ENCODE measurements at places on chromosomes 1 and 21. TPM values are rescaled to one million over a fixed set of nuclear protein-coding genes. Genes with fewer than 3 reads are reported as not detected.

- DNase-seq = no peak
Measured at GRCh38 chr1:59552007-59552406, 255.1 kb downstream of the FGGY start.

GRCh38 chr1:234933475-234933874 lies 195.2 kb downstream of the TOMM20 start:
- DNase-seq = peak; percentile 45

- DNase-seq = no peak
Measured at GRCh38 chr1:119884711-119885110, 11.6 kb downstream of the ADAM30 start.

GRCh38 chr1:35935442-35936388 lies 4.8 kb downstream of the AGO3 start:
- DNase-seq = peak; percentile 76

- DNase-seq = no peak
Measured at GRCh38 chr1:239386453-239387303, at the start of gene CHRM3. TSS of gene CHRM3 (plus strand) at chr1:239386568. CDS start at chr1:239907452, 520,884 bp downstream.

DNA sequence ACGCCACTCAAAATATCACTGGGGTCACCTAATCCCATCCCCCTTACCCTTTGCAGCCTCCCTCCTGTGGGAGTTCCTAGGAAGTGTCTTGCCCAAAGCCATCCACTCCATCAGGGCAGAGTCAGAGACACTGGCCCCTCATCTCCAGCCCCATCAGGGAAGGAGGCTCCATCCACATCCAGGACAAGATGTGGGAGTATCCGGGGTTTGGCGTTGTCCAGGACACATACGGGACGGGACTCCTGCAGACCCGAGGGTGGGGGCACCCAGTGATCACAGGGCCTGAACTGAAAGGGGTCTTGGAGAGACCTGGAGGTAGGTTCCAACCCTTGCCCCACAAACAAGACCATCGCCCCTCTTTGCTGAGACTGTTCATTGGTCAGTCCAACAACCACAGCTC lies 348.2 kb downstream of the MATN1 start:
- DNase-seq = no peak

DNA sequence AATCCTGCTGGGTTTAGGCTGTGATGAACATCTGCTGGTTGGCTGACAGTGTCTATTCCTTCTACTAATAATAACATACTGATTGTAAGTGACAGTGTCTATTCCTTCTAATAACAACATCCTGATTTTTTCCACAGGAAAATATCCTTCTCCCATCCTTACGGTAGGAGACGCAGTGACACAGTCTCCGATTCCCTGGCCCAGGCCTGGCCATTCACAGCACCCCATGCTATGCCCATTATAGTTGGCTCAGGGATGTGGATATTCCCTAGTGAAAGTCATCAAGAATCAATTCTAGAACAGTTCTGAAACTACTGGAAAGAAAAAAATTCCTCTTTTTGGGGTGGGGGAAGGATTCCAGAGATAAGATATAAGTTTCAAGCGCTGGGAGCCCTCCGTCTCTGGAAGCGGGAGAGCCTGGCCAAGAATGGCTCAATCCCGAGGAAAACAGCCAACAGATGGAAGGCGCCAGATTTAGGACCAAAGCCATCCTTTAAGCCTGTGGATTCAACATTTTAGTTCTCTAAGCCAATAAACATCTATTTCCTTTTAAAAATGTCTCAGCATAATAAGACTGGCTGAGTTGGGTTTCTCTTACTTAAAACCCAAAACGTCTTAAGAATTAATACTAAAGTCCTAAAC lies 88.6 kb downstream of the GPATCH2 start:
- DNase-seq = no peak

DNA sequence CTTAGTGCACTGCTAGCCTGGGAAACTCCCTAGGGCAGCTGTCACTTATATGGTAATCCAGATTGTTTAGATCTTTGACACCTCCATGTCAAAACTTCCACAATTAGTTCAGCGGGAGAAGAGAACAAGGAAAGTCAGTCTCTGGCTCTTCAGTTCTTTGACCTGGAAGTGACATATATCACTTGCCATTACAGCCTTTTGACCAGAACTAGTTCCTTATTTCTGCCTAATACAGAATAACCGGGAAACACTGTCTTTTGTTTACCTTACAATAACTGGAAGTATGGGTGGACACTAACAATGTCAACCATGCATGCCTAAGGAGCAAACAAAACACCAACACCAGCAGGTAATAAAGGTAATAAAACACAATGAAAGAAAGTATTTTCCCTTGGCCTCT lies 68.3 kb downstream of the C4BPA start:
- DNase-seq = no peak

- peak; percentile 70 for DNase-seq
Measured at GRCh38 chr1:183956559-183957188, 80.9 kb downstream of the COLGALT2 start.

DNA sequence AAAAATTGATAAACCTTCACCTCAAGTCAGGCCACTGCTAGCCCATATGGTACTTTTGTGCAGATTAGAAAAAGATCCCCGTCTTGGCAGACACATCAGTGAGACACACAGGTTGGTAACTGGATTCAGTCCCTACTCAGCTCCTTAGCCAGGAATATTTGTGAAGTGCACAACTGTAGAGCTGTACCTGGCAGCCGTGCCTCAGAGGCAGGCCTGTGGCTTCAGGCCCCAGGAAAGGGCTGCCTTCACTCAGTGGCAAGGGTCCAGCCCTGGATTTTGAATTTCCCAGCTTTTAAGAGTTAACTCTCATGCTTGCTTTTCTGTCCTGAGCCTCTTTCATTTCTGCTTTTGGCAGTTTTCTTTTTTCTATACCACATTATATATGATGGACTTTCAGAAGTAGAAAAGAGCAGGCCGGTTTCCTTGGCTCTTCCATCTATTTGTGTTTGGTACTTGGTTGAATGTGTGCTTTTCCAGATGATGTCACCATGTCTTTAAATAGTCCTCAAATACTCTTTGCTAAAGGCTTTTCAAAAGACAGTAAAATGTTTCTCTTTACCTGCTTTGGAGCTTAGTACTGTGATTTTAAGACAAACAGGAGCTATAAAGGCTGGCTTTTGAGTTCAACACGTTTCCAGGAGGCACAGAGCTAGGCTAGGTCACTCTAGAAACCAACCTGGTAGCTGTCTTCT lies 186.6 kb downstream of the AK5 start:
- DNase-seq = no peak

DNA sequence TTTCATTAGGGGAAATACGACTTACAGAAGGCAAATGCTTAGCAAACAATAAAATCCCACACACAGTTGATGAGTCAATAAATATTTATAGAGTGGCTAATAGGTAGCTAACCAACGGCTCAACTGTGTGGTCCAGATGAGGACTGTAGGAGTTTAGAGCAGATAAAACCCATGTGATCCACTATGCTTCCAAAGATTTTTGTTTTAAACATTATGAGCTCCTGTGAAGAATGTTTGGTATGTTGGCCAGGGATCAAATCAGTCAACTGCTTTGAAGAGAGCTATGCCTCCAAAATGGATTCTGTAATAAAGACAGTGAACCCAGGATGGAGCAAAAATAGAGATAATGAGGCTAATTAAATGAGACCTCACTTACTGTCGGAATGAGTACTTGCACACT lies 72.3 kb upstream of the COL11A1 start:
- DNase-seq = peak; percentile 81

DNA sequence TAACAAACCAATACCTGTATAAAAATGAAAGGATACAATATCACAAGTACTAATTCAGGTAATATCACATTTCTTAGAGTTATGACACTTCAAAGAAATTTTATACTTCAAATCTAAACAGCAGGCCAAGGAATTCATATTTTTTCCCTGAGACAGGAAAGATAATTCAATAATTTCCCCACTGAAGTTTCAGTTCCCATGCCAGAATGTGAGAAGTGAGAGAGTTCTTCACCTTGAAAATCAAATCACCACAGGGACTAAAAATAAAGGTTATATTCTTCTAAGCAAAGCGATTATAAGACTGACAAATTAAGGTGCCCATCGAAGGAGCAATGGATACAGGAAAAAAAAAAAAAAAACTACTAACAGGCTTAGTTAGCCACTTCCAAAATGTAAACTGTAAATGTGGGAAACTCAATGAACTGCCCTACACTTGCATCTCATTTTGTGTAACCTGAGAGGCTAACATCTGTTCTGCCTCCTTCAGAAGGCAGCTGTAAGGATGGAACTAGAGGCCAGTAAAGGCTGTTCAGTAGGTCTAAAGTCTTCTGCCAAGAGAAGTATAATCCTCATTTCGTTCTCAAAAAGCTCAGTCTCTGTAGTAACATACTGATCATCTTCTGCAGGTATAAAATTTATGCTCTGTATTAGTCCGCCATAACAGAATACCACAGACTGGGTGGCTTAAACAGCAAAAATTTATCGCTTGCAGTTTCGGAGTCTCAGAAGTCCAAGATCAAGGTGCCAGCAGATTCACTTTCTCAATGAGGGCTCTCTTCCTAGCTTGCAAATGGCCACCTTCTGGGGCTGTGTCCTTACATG lies 127.8 kb downstream of the RERE start:
- no peak for DNase-seq

GRCh38 chr1:3107201-3107600 lies 38.2 kb downstream of the PRDM16 start:
- DNase-seq = no peak

DNA sequence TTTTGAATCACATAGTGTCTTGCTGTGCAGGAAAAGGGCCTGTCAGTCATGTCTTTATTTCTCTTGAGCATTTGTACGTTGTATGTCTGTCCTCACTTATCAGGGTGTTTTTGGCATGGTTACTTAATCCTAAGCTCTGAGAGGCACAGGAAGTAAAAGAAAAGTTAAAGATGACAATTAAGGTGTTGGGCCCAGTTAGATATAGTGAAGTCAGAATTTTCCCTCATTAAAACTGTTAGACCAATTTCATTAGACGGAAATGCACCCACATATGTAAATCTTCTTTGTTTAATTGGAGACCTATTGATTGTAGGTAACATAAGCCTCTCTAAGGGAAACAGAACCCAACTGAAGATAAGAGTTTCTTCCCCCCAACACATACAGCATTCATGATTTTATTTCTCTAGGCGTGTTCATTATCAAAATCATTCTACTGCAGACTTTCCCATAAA lies 21.9 kb downstream of the NFIA start:
- no peak for DNase-seq

DNA sequence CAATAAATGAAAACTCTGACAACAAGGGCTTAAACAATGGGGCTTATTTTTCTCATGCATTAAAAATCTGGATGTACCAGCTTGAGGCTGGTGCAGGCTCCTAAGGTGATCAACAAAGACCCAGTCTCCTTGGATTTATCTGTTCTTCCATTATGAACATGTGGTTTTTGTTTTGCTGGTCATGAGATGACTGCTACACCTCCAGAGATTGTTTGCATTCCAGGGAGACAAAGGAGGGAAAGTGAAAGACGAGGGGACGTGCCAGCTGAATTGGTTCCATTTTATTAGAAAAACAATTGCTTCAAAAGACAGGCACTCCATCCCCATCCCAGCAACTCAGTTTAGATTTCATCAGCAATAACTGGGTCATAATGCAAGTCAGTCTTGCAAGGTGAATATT lies 90.9 kb upstream of the KCNK1 start:
- no peak for DNase-seq

- DNase-seq = no peak
Measured at GRCh38 chr1:180953291-180954004, 40.8 kb downstream of the KIAA1614 start.

DNA sequence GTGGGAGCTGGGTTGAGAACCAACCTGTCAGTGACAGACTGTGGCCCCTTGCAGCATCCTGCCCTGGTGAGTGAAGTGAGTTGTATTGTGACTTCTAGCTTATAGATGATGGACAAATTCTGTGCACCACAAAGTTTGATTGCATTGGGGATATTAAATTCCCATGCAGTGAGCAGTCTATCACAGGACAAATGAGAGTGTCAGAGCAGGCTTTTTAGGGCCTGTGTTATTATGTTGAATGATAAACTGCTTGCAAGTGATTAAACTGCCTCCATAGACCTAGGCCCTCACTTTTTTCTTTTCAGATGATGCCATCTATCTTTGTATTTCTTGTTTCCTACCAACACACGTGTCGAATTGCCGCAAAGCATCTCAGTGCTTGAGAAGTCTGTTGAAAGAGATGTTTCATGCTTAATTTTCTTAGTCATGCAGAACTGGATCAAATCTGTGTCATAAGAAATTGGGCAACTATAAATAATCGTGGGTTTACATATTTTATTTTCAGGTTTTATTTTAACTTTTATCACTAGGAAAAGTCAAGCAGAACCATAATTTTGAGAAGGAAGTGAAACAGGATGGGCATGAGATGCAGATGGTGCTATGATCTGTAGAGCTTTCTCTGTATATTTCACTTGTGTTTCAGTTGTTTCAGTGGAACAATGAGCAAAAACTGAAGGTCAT lies 199.2 kb downstream of the S1PR1 start:
- no peak for DNase-seq

GRCh38 chr1:27269276-27269675 lies 34.8 kb downstream of the WDTC1 start:
- no peak for DNase-seq

The OR2AK2 gene
- total RNA-seq = not detected

The SLC30A10 gene
- total RNA-seq = not detected

The NBPF10 gene
- 1.3 TPM for total RNA-seq

The FALEC gene
- total RNA-seq = 1.3 TPM

The GBP7 gene
- not detected for total RNA-seq

The RGS18 gene
- total RNA-seq = not detected
